Left lung (tissue), 14 donors: ENCODE measurements at places on chromosomes 11 and 22. TPM values are rescaled to one million over a fixed set of nuclear protein-coding genes. Genes with fewer than 3 reads are reported as not detected.

NPTXR gene
- total RNA-seq: 5.3 TPM

IL18 gene
- total RNA-seq: 35.8 TPM

DNA sequence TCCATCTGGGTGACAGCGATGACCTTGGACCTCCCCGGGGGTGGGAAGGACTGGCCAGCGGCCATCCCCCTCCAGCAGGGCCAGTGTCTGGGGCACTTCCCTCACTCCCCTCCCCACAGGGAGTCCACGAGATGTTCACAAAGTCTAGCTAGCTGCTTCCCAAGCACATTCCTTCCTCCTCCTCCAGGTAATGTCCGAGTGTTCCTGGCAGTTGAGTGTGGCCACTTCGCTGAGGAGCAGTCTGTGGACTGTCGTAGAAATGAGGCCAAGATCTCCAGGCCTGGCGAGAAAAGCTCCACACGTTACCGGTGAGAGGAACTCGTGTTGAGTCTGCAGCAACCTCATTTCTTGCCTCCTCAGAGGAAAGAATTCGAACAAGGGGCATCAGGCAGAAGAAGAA, 425.5 kb downstream of the BRD1 start:
- peaks cover 65% of the 10 kb centered on the region for H3K27me3 ChIP-seq
- no peak for DNase-seq
- H3K4me3 ChIP-seq: no peak overlapping the region

JAML gene
- total RNA-seq: 47.2 TPM

ANO1 gene
- 4.9 TPM for total RNA-seq

SOX6 gene
- 4.7 TPM for total RNA-seq

DNA sequence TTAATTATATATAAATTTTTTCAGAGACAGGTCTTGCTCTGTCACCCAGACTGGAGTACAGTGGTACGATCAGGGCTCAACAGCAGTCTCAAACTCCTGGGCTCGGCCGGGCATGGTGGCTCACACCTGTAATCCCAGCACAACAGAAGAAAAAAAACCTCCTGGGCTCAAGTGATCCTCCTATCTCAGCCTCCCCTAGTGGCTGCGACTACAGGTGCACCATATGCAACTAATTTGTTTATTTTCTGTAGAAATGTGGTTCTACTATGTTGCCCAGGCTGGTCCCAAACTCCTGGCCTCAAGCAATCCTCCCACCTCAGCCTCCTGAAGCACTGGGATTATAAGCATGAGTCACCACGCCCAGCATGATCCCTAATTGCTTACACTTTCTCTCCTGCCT, 56.1 kb upstream of the SLC35C1 start:
- H3K27ac ChIP-seq: no peak overlapping the region
- H3K4me1 ChIP-seq: no peaks in the 10 kb centered on the region
- no peak for DNase-seq
- H3K4me3 ChIP-seq: no peak overlapping the region

GRCh38 chr11:111665777-111666176, 63.5 kb downstream of the SIK2 start:
- H3K4me1 ChIP-seq: peaks cover 6% of the 10 kb centered on the region
- no peak for DNase-seq
- H3K27ac ChIP-seq: no peak overlapping the region
- no peak overlapping the region for H3K4me3 ChIP-seq

DNA sequence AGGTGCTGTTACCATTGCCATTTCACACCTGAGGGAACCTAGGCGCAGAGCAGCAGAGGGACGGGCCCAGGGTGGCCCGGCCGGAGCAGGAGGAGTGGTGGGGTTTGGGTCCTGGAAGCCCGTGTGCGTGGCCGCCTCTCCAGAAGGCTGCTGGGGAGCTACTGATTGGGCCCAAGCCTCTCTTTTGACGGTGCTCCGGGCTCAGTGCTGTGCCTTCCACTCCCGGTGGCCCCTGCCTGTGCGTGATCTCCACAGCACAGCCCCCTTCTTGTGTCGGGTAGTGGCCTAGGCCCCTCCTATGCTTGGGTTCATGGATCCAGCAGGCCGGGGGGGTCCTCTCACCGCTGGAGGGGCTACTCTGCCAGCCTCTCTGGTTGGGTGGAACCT, 41.0 kb downstream of the SMIM38 start:
- H3K4me3 ChIP-seq: no peak overlapping the region
- H3K36me3 ChIP-seq: no peaks in the 10 kb centered on the region
- H3K4me1 ChIP-seq: no peaks in the 10 kb centered on the region
- H3K27ac ChIP-seq: no peak overlapping the region

GRCh38 chr11:65487467-65488272, 11.2 kb upstream of the MALAT1 start:
- no peaks in the 10 kb centered on the region for H3K27me3 ChIP-seq
- H3K4me1 ChIP-seq: peaks cover 56% of the 10 kb centered on the region
- peak overlapping the region; percentile 94 for H3K27ac ChIP-seq
- no peaks in the 10 kb centered on the region for H3K36me3 ChIP-seq
- peak overlapping the region; percentile 14 for H3K4me3 ChIP-seq

KCNQ1OT1 gene
- total RNA-seq: 2.6 TPM

DNA sequence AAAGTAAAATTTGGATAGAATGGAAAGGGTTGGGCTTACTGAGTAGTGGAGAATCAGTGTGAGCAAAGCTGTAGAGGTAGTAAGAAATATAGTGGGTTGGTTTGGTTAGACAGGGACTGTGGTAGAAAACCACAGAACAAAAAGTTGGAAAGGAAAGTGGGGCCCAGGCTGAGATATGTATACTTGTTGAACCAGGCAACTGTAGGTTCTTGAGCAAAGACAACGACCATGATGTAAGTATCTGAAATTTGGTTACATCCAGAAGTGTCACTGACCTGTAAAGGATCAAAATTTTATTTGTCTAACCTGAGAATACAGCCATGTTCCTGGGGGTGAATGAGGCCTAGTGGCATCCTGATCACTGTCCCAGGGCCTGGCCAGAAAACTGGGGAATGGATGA, 114.1 kb downstream of the STIM1 start:
- H3K4me3 ChIP-seq: no peak overlapping the region
- DNase-seq: no peak
- H3K36me3 ChIP-seq: no peaks in the 10 kb centered on the region

GRCh38 chr11:74462009-74462408, 5.3 kb downstream of the KCNE3 start:
- peak overlapping the region; percentile 53 for H3K4me3 ChIP-seq
- peak; percentile 91 for DNase-seq
- no peaks in the 10 kb centered on the region for H3K27me3 ChIP-seq
- peaks cover 70% of the 10 kb centered on the region for H3K4me1 ChIP-seq
- H3K27ac ChIP-seq: peak overlapping the region; percentile 83

DNA sequence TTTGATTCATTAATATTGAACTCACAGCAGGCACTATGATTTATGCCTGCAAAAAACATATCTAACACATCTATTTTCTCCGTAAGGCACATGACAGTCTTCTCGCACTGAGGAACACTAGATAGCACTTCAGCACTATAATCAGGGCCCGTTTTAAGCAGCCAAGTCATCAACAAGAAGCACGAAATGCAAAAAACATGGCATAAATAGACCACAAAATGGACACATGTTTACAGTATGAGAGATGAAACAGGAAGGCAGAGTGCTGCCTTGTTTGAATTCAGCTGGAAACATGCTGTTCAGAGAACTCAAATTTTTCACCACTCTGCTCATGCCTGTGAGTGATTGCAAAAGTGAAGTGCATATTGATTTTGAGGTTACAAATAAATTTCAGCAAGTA, 205.8 kb upstream of the PDGFD start:
- no peaks in the 10 kb centered on the region for H3K36me3 ChIP-seq
- H3K4me3 ChIP-seq: no peak overlapping the region
- no peaks in the 10 kb centered on the region for H3K27me3 ChIP-seq
- no peaks in the 10 kb centered on the region for H3K4me1 ChIP-seq

ZNF214 gene
- total RNA-seq: 2.0 TPM

DNA sequence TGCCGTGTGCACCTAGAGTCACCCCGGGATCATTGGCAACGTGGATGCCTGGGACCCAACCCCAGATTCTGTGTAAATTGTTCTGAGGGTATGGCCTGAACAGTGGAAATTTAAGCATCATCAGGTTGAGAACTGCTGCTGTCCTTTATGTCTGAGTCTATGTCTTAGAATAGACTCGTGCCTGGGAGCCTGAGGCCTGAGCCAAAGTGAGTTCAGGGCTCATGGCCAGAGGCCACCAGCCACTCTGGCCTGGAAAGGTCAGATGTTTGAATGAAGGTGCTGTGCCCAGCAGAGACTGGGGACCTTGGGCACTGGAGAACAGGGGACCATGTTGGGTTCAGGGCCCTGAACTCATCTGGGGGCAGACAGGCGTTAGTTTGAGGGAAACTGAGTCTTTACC, 91.1 kb downstream of the MYO18B start:
- H3K27ac ChIP-seq: no peak overlapping the region
- no peaks in the 10 kb centered on the region for H3K4me1 ChIP-seq
- no peak for DNase-seq
- H3K4me3 ChIP-seq: no peak overlapping the region
- H3K27me3 ChIP-seq: no peaks in the 10 kb centered on the region

SLC6A5 gene
- total RNA-seq: not detected

DNA sequence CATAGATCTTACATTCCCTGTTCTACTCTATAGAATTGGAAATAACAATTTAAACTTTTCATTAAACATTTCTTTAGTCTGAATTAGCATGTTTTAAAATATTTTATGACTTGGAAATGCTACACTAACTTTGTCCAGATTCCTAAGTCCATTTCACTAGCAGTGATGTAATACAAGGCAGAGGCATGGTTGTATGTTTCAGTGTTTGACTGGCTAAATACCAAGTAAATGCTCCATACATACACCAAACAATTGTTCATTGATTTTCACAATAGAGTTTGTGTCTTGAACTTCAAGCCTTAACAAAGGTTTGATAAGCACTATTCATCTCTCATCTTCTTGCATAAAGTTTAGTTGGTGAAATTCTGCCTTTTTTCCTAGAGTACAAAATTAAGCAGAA, 13.5 kb downstream of the ZBED5 start:
- H3K4me1 ChIP-seq: no peaks in the 10 kb centered on the region
- H3K4me3 ChIP-seq: no peak overlapping the region
- no peaks in the 10 kb centered on the region for H3K36me3 ChIP-seq
- no peak overlapping the region for H3K27ac ChIP-seq
- no peak for DNase-seq
- H3K27me3 ChIP-seq: no peaks in the 10 kb centered on the region
